Esophagus muscularis mucosa (tissue), 4 donors: ENCODE measurements at places on chromosomes 4 and X.

GRCh38 chr4:124152132-124152531, 560.4 kb downstream of the ANKRD50 start:
- no peak for DNase-seq

DNA sequence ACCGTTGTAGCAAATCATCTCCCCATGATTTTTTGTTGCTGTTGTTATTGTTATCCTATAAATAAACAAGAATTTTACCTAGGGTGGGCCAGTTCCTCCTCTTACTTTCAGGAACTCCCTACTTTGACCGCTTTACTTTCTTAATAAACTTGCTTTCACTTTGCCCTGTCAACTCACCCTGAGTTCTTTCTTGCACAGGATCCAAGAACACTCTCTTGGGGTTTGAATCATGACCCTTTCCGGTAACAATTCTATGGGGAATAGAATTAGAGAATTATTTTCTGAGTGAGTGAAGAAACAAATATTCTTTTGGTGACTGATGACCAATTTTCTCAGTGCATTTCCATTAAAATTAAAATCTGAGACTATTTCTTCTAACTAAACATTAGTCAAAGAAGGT, 584.0 kb upstream of the TENM3 start:
- no peak for DNase-seq

GRCh38 chr4:125011646-125012045, 299.1 kb upstream of the ANKRD50 start:
- no peak for DNase-seq

GRCh38 chr4:36207831-36208520, 36.3 kb downstream of the ARAP2 start:
- no peak for DNase-seq

DNA sequence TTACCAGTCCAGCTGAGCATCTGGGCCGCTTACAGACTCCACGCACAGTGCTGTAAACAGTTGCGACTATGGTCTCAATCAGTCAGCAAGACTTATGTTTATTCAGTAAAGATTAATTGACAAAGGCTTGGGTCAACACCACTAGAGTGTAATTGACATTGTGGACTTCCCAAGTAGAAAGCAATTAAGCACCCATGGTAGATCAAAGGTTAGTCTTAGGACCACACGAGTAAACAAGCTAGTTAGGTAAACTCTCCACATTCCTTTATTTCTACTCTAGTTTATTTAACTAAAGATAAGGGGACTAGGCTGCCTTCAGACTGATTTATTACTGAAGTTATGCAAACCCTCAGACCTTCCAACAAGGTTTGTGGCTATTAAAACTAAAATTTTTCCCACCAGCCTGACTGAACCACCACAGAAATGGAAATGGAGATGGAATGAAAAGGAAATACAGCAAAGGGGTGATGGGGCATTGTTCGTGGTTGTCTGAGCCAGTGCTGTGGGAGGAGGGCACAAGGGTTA, 44.2 kb downstream of the MTHFD2L start:
- DNase-seq: no peak

- no peak for DNase-seq
These were observed 261.6 kb downstream of the ANK2 start for GRCh38 chr4:113311047-113311446.

- DNase-seq: no peak
These were observed 67.0 kb upstream of the CITED1 start for GRCh38 chrX:72372735-72373134.

- no peak for DNase-seq
These were observed 136.8 kb upstream of the SLC4A4 start for GRCh38 chr4:71201817-71202576.

DNA sequence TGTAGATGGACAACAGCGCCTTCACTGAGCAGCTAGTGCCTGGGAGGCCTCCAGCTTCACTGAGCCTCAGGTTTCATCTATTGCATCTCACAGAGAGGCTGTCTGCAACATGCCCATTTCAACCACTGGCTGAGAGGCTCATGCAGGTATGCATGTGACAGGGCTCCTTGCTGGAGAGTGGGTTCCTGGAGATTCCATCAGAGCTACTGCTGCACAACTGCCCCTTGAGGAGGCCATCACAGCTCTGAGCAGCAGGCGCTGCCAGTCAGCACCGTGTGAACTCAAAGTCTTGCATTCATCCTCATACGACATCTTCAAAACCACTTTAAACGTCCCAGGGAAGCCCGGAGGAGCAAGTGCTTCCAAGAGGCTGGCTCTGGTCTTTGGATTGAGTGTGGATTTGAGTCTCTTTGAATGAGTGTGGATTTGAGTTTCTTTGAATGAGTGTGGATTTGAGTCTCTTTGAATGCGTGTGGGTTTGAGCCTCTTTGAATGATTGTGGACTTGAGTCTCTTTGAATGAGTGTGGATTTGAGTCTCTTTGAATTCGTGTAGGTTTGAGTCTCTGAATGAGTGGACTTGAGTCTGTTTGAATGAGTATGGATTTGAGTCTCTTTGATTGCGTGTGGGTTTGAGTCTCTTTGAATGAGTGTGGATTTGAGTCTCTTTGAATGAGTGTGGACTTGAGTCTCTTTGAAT, 8.7 kb downstream of the P2RY8 start:
- no peak for DNase-seq

DNA sequence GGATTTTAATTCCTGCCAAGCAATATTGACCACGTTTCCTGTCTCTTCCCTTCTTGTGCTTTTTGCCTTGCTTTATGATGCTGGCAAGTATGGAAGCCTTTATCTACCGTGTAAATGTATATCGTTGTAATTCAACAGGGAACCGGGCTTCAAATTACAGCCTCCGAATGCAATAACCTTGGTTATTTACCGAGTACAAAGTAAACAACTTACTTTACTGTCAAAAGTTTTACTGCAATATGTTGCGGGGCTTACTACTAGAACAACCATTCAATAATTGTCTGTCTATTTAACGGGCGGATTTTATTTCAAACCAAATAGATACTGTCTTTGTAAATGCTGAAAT, 73.1 kb downstream of the PALLD start:
- DNase-seq: no peak

GRCh38 chr4:65367306-65367705, 303.0 kb downstream of the EPHA5 start:
- DNase-seq: no peak

DNA sequence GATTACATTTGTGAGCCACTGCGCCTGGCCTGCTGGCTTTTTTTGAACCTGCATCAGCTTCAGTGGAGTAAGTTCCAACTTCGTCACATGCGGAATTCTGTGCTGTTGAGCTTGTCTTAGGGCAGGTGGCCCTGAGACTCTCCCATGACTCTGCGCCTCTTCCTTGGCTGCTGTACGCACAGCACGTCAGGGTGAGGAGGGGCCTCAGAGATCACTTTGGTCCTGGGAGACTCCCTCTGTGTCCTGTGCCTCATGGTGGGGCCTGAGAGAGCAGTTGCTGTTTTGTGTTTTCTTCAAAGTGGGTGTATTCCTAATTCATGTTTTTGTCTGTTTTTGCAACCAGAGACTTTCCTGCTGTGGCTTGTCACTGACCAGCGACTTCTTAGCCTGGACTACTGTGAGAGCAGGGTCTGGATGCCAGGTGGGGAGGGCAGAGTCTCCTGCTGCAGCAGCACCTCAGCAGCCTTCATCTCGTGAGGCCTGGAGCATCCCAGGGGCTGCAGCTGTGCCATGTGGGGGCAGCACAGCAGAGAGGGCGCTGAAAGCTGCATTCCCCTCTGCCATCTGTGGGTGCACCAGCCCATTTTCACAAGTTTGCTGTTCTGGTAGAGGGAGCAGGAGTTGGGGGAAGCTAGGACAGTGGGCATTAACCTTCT, 107.8 kb downstream of the TNIP2 start:
- no peak for DNase-seq

- no peak for DNase-seq
These were observed 26.1 kb downstream of the RBM46 start for GRCh38 chr4:154807042-154807630.

GRCh38 chr4:10115797-10116568, 616 bp downstream of the WDR1 start:
- DNase-seq: no peak

GRCh38 chr4:1722551-1723118, 1.3 kb downstream of the TACC3 start:
- no peak for DNase-seq

DNA sequence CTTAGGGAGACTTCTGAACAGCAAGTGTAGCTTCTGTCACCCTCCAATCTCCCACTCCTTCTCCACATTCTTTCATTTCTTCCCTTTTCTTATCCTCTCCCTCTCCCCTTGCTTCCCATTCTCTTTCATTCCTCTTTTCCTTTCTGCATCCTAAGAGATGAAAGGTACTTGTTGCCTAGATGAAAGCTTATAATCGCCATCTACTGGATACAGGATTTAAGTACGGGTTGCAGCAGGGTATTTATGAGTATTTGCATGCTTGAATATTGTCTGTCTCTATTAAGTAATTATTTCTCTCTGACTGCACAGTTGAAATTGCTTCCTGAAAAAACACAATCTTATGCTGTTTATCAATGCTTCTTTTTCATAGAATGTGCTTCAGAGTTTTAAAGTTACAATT, 174.0 kb upstream of the TENT5D start:
- no peak for DNase-seq

- DNase-seq: no peak
These were observed 26.2 kb downstream of the UGT2B7 start for GRCh38 chr4:69122476-69122875.

DNA sequence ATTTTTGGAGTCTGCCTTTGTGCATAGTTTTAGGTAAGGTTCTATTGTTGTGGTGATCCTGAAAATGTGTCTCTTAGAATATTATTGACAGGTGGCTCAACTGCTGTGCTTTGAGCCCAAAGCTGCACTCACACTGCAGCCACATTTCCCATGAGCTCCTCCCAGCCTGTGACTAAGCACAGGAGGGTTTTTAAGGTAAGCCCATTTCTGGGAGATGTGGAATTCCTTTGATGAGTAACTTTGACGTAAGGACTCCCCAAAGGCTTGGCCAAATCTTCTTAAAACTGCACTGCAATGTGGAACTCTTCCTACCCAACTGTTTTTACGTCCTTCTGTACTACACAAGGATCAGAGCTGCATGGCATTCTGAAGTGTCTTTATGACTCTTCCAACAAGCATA, 20.0 kb upstream of the TMPRSS11A start:
- DNase-seq: no peak

DNA sequence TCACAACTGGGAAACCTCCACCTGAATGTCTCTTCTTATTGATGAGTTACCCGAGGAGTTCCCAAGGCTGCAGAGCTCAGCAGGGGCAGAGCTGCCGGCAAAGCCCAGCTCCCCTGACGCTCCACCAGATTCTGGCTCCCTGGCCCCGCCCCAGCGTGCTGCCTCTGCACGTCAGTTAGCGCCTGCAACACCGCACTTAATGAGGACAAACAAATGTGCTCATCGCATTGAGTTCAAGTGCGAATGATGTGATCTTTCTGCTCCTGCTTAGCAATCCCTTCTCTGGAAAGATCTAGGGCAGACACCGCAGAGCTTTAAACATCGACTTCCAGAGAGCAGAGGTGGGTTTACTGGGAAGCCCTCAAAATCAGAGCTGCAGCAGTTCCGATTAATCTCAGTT, 55.5 kb upstream of the FBXW7 start:
- peak; percentile 92 for DNase-seq

- no peak for DNase-seq
These were observed 320.4 kb upstream of the SLC7A11 start for GRCh38 chr4:138562544-138562991.

DNA sequence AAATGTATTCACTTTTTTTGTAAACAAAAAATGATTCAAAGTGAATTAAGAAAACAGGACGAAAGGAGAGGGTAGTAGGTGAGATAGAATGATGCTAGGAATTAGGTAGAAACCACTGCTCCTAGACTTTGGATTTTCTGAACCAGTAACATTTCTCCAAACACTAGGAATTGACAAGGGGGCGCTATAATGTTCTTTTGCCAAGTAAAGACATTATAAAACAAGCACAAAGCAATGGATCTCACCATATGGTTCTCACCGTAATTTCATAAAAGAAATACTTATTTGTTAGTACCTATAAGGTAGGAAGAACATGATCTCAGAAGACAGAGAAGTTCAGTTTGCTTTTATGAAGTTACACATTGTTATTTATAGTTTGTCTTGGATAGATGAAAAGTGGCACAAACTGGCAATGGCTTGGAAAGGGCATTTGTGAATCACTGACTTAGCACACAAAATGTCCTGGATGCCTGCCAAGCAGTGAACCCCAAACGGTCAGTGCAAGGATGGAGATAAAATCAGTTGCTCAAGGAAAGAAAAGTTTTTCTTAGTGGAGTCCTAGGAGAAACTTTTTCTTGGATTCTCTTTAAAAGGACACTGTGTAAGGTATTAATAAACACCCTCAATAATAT, 8.1 kb upstream of the TBC1D1 start:
- DNase-seq: peak; percentile 31

GRCh38 chr4:184298254-184298653, 80.6 kb upstream of the ENPP6 start:
- peak; percentile 88 for DNase-seq

DNA sequence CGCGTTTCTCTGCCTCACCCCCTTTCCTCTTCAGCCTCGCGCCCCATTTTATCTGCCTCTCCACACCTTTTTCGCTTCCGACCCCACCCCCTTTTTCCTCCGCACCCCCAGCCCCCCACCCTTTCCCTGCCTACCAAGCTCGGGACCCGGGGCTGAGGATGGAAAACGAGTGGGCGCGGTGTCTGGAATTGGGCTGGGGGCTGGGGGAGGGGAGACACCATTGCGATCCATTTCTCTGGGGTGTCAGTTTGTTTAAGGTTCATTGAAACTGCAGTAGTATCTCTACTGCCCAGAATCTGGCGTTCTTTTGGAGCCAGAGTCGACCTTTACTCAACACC, 707 bp downstream of the SLC9A6 start:
- no peak for DNase-seq

- DNase-seq: no peak
These were observed 61.6 kb upstream of the NOCT start for GRCh38 chr4:138953961-138954371.

DNA sequence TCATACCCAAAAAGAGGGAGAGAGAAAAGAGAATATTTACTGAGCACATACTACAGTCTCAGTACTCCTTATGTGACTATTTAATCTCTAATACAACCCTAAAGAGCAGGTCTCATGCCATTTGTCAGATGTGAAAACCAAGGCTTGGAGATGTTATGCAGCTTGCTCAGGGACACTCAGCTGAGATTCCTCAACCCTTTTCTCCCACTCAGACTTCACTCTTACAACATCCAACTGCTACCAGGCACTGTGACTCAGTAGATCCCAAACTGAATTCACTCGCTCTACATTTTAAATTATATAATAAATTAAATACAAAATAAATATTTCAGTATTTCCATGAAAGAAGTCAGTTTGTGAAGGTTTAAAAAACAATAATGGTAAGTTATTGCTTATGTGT, 53.7 kb downstream of the TSPAN5 start:
- DNase-seq: no peak

GRCh38 chr4:113243312-113243711, 193.9 kb downstream of the ANK2 start:
- no peak for DNase-seq

- DNase-seq: no peak
These were observed 901 bp downstream of the JADE1 start for GRCh38 chr4:128810331-128810870.
